Naive B cell (primary cell): ENCODE measurements at places on chromosomes 4 and X. TPM values are rescaled to one million over a fixed set of nuclear protein-coding genes. Genes with fewer than 3 reads are reported as not detected.

- no peak overlapping the region for H3K4me3 ChIP-seq
- DNase-seq: no peak
- no peaks in the 10 kb centered on the region for H3K36me3 ChIP-seq
- H3K27ac ChIP-seq: no peak overlapping the region
- H3K27me3 ChIP-seq: peaks cover 59% of the 10 kb centered on the region
These were observed 19.2 kb downstream of the ZFYVE28 start for GRCh38 chr4:2399216-2399615.

DNA sequence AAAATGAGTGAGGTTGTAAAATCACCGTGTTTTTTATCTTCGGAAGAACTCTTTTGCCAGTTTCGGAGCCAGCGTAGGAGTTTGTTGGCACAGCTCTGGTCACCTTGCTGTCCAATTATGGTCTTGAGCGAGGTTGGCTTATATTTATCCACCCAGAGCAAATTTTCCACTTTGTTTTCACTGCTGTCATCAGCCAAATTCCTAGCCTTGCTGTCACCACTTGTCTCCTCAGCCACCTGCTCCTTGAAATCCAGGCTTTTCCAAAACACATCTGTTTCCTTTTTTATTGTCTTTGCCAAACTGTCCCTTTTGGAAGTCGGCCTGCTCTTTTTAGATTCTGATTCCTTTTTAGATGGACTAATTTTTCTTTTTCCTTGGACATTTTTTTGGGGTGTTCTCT is 57.6 kb downstream of the RFC1 start:
- no peak overlapping the region for H3K4me3 ChIP-seq
- H3K4me1 ChIP-seq: peaks cover 8% of the 10 kb centered on the region
- H3K36me3 ChIP-seq: peaks cover 38% of the 10 kb centered on the region

DNA sequence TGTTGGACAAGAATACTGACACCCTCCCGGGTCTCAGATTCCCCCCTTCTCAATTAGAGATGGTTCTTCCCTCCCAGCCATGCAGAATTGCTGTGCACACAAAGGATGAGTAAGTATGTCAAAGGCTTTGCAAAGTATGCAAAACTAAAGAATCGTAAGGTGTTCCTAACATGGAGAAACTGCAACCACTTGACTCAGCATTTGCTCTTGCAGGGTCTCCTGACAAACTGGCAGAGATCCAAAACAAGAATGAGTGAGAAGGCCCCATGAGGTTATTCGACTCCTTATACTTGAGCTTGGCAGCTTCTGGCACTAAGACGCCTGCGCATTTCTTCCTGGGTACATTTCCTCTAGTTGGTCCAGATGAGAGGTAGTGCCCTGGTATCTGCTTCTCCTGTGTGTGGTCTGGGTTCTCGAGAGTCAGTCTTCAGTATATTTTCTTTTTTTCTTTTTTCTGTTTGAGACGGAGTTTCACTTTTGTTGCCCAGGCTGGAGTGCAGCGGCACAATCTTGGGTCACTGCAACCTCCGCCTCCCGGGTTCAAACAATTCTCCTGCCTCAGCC is 8.2 kb downstream of the FAM184B start:
- H3K27ac ChIP-seq: no peak overlapping the region
- peaks cover 4% of the 10 kb centered on the region for H3K27me3 ChIP-seq
- H3K36me3 ChIP-seq: no peaks in the 10 kb centered on the region
- no peaks in the 10 kb centered on the region for H3K4me1 ChIP-seq

The ZXDB gene
- polyA plus RNA-seq: 1.0 TPM
